Activated T-cell treated with anti-CD3 and anti-CD28 coated beads, Interleukin-2, amount 50 U/mL, for 72 hours (primary cell): ENCODE measurements at places on chromosomes 4 and X. TPM values are rescaled to one million over a fixed set of nuclear protein-coding genes. Genes with fewer than 3 reads are reported as not detected.

PABPC4L gene
- not detected for total RNA-seq

RAB40AL gene
- 0.24 TPM for total RNA-seq

FGF2 gene
- total RNA-seq, result 2.7 TPM

OPN1MW2 gene
- not detected for total RNA-seq

NDUFA1 gene
- total RNA-seq, result 55.7 TPM

POF1B gene
- total RNA-seq, result 0.12 TPM

MAGEB17 gene
- not detected for total RNA-seq

SMARCA1 gene
- total RNA-seq, result 0.36 TPM

FAM184B gene
- total RNA-seq, result not detected

HSFX1 gene
- 1.00 TPM for total RNA-seq

RP2 gene
- 5.4 TPM for total RNA-seq

HSFX4 gene
- not detected for total RNA-seq

CT45A10 gene
- total RNA-seq, result not detected

GAGE13 gene
- not detected for total RNA-seq

SSX3 gene
- total RNA-seq, result not detected

ENAM gene
- not detected for total RNA-seq

CT55 gene
- not detected for total RNA-seq

SMIM10 gene
- total RNA-seq, result 0.88 TPM

CT45A3 gene
- total RNA-seq, result not detected

FHIP1A gene
- total RNA-seq, result 0.22 TPM

XKRX gene
- 1.8 TPM for total RNA-seq

IL13RA2 gene
- not detected for total RNA-seq

TBC1D8B gene
- total RNA-seq, result 0.50 TPM

TEX13C gene
- total RNA-seq, result not detected

CXXC4 gene
- total RNA-seq, result not detected

SYTL4 gene
- not detected for total RNA-seq

MAGEE1 gene
- 3.3 TPM for total RNA-seq

EDNRA gene
- 0.34 TPM for total RNA-seq

USP26 gene
- not detected for total RNA-seq
